ENCODE measurements at places on chromosomes 2 and 18. TPM values are rescaled to one million over a fixed set of nuclear protein-coding genes. Genes with fewer than 3 reads are reported as not detected.

The IL36RN gene
- total RNA-seq, result 0.13 TPM

The SOCS6 gene
- total RNA-seq, result 33.8 TPM

The GLI2 gene
- 28.5 TPM for total RNA-seq

The SMYD1 gene
- total RNA-seq, result not detected

The HSBP1L1 gene
- 15.3 TPM for total RNA-seq

The KIAA2012 gene
- not detected for total RNA-seq

The DNER gene
- total RNA-seq, result 10.0 TPM

The DLX1 gene
- total RNA-seq, result 3.2 TPM

The OBSL1 gene
- total RNA-seq, result 26.1 TPM
